Activated naive CD4-positive, alpha-beta T cell (primary cell): ENCODE measurements at places on chromosomes 12 and 14.

DNA sequence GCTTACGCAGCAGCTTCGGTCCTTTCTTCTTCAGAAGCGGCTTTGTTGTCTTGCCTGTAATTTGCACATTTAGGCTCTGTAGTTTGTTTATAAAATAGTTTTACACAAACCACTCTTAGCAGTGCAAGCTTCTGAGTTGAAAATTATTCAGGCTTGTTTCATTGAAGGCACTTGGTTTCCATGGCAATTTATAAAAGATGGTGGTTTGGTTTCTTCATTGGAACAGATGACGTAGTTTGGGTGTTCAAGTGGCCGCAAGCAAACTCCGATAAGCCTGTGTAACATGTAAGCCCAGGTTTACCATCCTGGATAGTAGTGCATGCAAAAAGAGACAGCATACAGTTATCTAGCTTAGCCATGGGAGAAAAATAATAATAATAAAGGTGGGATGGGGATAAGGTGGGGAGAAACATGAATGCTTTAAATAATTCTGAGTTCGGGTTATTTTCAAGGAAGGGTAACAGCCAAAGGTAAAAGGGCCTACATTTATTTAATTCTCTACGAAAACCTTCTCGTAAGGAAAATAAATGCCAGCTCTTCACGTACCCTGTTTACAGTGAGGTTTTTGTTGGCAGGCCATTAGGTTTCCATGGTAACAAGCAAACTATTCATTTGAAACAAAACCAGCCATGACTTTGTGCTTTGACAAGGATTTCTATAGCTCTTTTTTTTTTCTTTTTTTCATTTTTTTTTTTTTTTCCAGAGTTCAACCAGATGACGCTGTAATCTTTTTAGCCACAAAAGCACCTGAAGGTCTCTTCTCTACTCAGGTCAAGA lies 189.6 kb upstream of the RPL10L start:
- no peak for DNase-seq

- no peak for DNase-seq
These were observed 44.4 kb upstream of the IQSEC3 start for GRCh38 chr12:22190-22529.

GRCh38 chr12:20368651-20369304 lies 441 bp downstream of the PDE3A start:
- no peak for DNase-seq

- no peak for DNase-seq
These were observed 2.9 kb downstream of the KRT8 start for GRCh38 chr12:52901715-52902541.

GRCh38 chr14:59631237-59631636 lies 54.6 kb upstream of the CCDC175 start:
- no peak for DNase-seq

DNA sequence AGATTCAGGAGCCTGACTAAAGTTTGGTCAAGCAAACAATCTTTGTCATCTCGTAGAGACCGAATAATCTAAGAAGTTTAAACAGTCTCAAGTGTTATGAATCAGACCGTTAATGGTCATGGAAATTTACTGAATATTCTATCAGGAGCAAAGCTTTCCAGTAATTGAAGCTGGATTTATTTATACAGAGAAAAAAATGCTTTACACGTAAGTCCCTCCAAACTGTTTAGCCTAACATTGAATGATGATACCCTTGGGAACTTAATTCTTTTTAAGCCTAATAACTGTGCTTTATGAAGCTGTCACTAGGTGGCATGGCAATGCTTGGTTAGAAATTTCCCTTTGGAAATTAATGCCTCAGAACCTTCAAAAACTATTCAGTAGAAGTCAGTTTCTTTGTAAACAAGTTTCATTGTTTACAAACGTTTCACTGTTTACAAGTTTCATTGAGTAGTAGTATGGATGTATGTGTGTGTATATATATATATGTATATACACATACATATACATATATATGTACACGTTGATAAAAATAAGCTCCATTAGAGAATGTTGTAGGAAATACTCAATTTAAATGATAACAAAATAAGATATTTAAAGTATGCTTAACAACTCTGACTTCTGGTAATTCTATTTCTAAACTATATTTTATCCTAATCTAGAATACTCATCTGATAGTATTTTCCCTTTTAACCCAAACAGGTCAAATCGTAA lies 32.1 kb downstream of the DEPDC4 start:
- DNase-seq, result no peak

- no peak for DNase-seq
These were observed 191.5 kb upstream of the C14orf180 start for GRCh38 chr14:104388011-104388521.

- DNase-seq, result no peak
These were observed 87.0 kb upstream of the VRK1 start for GRCh38 chr14:96710060-96710666.

DNA sequence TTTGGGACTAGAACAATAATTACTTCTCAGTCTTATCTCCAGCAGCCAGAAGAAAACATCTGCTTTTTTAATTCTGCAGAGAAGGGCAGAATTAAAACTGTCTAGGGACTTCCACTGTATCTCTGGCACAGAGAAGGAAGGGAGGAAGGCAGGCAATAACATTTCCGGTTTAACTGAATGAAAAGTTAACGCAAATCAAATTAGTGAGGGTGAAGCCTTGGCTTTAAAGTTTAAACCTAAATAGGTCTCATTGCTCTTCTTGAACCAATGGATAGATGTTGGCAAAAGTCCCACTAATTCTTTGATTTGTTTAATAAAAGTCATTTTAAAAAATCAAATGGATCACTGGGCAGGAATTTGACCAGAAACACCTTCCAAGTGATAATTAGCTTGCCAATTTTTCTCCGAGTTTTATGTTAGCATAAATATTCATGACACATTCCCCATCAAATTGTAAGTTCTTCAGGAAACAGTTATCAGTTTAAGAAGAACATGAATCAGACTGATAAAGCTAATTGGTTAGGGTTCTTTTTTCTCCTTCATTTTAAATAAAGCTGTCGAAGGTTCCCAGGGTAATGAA lies 181.9 kb downstream of the SLC15A5 start:
- DNase-seq, result no peak

DNA sequence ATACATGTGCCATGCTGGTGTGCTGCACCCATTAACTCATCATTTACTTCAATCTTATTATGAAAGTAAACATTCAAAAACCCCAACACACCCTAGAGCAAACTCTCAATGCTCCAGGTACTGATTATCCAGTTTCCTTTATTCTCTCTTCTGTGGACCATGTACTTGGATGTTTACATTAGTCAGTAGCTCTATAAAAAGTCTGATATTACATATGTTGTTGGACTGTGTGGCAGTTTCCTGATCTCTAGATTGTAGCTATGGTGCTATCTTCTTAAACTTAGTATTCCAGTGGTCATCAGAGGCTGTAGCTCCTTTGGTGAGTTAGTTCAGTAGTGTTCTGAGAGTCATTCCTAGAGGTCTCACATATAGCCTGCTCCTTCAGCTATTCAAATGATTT lies 25.1 kb upstream of the ITGA5 start:
- no peak for DNase-seq

- no peak for DNase-seq
These were observed 126.3 kb downstream of the ERC1 start for GRCh38 chr12:1117371-1117770.

- no peak for DNase-seq
These were observed 63.6 kb upstream of the BCL2L14 start for GRCh38 chr12:12007001-12007712.

GRCh38 chr12:84874125-84874824 lies 38.3 kb downstream of the SLC6A15 start:
- no peak for DNase-seq

DNA sequence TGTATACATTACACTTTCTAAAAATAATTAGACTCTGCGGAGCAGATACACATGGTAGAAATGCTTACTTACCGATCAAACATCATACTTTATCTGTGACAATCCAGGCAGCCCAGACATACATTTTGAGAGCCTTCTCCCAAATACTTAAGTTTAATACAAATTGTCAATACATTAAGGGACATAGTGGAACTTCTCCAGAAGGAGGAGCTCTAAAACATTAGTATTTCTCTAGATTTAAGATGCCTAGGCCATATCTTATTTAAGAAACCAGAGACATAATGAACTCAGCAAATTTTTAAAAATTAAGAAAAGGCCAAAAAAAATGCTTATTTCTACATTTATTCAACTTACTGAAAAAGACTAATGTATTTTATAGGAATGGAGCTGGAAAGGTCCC lies 16.1 kb downstream of the ACSM4 start:
- DNase-seq, result no peak

- no peak for DNase-seq
These were observed 191.6 kb upstream of the BMP4 start for GRCh38 chr14:54148251-54148650.

DNA sequence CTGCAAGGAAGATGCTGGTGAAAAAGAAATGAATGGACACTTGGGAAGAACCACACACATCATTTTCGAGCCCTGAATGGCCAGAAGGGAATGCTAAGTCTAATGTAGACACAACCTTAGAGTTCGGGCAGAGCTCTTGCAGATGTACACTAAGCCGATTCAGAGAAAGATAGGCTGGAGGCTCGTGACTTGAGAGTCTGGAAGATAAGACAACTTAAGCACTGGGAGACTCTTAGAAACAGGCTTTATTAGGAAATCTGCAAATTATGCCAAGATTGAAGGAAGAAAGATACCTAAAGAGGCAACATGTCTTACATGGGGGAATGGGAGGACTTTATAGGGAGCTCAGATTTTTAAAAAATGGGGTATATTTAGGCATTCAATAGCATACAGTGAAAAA lies 13.5 kb downstream of the TBPL2 start:
- DNase-seq, result no peak

- no peak for DNase-seq
These were observed 41.2 kb upstream of the MEG3 start for GRCh38 chr14:100784523-100785337.

GRCh38 chr14:102229739-102230092 lies 75.2 kb downstream of the MOK start:
- no peak for DNase-seq

DNA sequence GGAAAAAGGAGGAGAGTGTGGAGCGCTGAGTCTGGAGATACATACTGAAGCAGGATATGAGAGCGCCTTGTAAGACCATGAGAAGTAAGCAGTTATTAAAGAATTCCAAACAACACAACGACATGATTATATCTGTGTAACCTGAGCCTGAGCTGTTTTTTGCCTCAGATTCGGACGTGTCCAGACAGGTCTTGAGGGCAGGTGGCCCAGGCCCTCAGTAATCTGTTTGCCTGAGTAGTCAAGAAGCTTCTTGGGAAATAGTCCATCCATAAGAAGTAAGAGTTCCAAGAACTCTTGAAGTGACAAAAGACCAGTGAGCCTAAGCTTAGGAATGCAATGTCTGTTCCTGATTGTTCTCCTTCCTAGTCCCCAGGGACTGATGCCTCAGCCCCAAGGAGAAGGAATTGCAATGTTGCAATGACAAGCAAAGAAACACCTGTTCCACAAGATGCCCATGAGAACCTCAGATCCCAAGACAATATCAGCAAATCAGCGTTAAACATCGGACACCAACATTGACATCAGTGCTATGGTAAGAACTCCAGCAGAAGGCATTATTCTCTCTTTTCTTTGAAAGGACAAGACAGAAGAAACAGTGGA lies 34.7 kb upstream of the ADAMTS20 start:
- no peak for DNase-seq

GRCh38 chr12:109069307-109070271 lies 17.2 kb downstream of the USP30 start:
- no peak for DNase-seq

DNA sequence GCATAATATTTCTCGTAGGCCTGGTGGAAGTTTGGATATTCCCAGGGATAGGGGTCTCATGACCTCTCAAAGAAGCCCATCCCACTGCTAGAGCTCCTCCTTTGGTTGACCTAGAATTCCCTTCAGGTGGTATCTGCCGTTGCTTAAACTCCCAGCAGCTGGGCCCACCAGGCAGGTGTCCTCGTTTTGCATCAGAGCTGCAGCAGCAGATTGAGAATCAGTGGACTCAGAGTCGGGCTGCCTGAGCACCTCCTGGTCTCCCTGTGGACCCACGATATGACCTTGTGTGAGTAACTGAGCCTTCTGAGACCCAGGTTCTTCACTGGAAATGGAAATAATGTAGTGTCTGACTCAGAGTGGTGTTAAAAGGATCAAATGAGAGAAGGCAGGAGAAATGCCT lies 132.7 kb downstream of the PAPOLA start:
- no peak for DNase-seq

GRCh38 chr12:13000616-13000924 lies 505 bp upstream of the HEBP1 start:
- DNase-seq, result peak; percentile 58

DNA sequence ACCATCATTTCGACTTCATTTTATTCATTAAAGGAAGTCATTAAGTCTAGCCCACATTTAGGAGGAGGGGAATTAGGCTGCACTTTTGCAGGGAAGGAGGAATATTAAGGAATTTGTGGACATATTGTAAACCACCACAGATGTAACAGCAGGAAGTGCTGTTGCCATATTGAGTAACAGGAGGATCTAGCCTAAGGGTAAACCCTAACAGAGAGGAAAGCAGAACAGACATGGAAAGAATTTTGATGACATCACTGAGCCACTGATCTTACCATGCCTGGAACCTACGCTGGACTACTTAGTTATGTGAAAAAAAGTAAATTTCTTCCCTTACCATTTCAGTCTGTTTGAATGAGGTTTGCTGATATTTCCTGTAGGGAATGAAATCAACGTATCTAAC lies 100.7 kb upstream of the ATF7IP start:
- DNase-seq, result no peak

GRCh38 chr14:102907980-102908730 lies 14.3 kb upstream of the AMN start:
- no peak for DNase-seq

- no peak for DNase-seq
These were observed 92.8 kb downstream of the TGFB3 start for GRCh38 chr14:75888945-75889344.

DNA sequence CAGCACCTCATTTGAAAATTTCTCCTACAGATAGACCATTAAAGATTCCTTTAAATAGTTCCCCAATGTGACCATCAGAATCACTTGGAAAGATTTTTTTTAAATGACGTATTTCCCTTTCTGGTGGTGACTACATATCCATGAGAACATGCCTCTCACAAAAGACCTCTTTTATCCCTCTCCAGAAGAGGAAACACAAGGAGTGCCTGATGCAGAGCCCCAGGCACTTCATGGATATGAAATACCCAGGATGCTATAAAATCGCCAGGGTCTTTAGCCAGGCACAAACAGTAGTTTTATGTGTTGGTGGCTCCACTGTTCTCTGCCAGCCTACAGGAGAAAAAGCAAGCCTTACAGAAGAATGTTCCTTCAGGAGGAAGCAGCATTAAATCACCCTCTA lies 97.1 kb downstream of the ETNK1 start:
- no peak for DNase-seq

GRCh38 chr12:88399811-88400210 lies 180.5 kb downstream of the KITLG start:
- DNase-seq, result no peak

GRCh38 chr12:97471194-97471593 lies 8.6 kb downstream of the RMST start:
- no peak for DNase-seq

DNA sequence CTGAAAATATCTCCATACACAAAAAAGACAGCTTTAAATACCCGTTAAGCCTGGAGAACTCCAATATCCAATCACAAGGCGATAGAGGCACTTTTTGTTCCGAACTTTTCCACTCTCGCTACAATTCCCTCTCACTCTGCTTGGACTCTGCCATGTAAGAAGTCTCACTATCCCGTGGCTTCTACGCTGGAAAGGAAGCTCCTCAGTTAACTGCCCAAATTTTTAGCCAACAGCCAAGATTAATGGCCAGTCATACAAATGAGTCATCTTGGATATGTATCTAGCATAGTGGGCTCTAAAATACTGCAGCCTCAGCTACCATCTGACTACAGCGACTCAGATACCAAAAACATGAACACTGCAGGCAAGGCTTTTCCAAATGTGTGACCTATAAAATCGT lies 45.5 kb upstream of the RERGL start:
- no peak for DNase-seq

GRCh38 chr12:126518596-126519200 lies 1453.5 kb downstream of the AACS start:
- no peak for DNase-seq
